Fibroblast of lung (primary cell): ENCODE measurements at places on chromosomes 13 and 19. TPM values are rescaled to one million over a fixed set of nuclear protein-coding genes. Genes with fewer than 3 reads are reported as not detected.

Gene KPNA3
- 68.3 and 73.8 TPM in 2 replicates for polyA plus RNA-seq

Gene PRR19
- polyA plus RNA-seq, result 0.39 and 0.54 TPM in 2 replicates

Gene PSG11
- polyA plus RNA-seq, result 0.25 and 0.48 TPM in 2 replicates

Gene NKG7
- not detected in 2 replicates for polyA plus RNA-seq

Gene ZNF865
- 1.2 TPM in 2 replicates for polyA plus RNA-seq

Gene LILRA1
- polyA plus RNA-seq, result not detected in 2 replicates

Gene NLRP4
- not detected in 2 replicates for polyA plus RNA-seq
